ENCODE measurements at places on chromosomes 5 and 9. TPM values are rescaled to one million over a fixed set of nuclear protein-coding genes. Genes with fewer than 3 reads are reported as not detected.

The ANGPTL2 gene
- total RNA-seq = 33.8 TPM

The PCDHAC2 gene
- total RNA-seq = 17.0 TPM

The TLX3 gene
- total RNA-seq = not detected

The NFIB gene
- total RNA-seq = 38.1 TPM

The SOHLH1 gene
- total RNA-seq = not detected

The ATP6V1G1 gene
- total RNA-seq = 135 TPM

The LCN6 gene
- total RNA-seq = 27.7 TPM

DNA sequence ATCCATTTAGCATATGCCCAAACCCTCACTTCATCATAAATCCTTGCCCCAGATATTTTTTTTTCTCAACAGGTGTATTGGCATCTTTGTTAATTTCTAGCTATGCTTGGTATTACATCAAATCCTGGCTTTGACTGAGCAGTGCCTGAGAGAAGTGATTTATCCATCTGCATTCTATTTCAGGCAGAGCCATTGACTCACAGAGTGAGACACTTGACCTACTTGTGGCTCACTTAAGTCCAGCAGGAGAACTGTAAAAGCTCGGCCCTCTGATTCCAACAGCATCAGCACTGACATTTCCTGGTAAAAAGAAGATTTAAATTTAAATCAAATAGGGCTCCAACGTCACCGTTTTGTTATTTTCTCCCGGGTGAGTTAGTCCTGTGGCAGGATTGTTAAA is 93.4 kb downstream of the PLK2 start:
- no peak for DNase-seq

- no peak for DNase-seq
These were observed 165.2 kb upstream of the NFIB start for GRCh38 chr9:14479163-14479560.

GRCh38 chr9:16671591-16672137 is 198.8 kb downstream of the BNC2 start:
- no peak for DNase-seq

- no peak for DNase-seq
These were observed 22.8 kb downstream of the ACER2 start for GRCh38 chr9:19431361-19432171.

- no peak for DNase-seq
These were observed 16.1 kb downstream of the SLC45A2 start for GRCh38 chr5:33968211-33969005.

GRCh38 chr9:125999504-125999881 is 252.3 kb downstream of the PBX3 start:
- DNase-seq = no peak

GRCh38 chr5:157366741-157367674 is 93.0 kb upstream of the NIPAL4 start:
- DNase-seq = no peak

DNA sequence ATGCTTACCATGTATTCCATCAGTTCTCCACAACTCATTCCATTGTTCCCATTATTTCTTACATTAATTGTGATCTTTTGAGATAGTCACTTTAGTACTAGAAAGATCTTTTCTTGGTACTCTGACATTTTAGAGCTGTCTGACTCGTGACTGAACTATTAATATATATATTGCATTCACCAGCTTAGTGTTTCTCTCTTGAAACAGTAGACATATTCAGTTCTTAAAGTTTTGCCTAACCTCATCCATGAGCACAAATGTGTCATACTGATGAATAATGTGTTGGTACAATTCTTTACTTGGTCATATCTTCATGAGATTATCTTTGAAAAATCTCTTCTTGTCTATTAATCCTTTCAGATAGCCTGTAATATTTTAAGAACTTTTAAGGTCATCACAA is 74.3 kb downstream of the NLN start:
- DNase-seq = no peak

GRCh38 chr5:19256036-19256435 is 732.0 kb downstream of the CDH18 start:
- no peak for DNase-seq

DNA sequence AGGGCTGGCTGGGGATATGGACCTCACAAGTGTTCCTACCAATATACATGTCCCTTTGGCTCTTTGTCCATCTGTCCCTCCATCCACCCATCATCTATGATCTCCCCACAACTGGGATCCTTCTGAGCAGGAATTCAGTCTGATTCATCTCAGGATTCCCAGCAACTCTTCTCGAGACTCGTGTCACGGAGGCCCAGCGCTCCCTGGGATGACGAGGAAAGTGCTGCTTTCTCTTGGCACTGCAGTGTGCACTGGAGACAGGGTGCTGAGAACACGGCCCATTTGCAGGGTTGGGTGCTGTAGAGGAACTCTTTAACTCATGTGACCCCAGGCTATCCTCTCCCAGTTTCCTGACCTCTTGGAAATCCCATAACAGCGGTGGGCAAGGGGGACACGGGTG is 72.9 kb downstream of the ANGPTL2 start:
- no peak for DNase-seq

Data from esophagus muscularis mucosa (tissue), 4 donors.